Muscle of leg (tissue), 16 donors: ENCODE measurements at places on chromosomes 2 and 18. TPM values are rescaled to one million over a fixed set of nuclear protein-coding genes. Genes with fewer than 3 reads are reported as not detected.

CPS1 gene
- 2.1 TPM for total RNA-seq

PTPN4 gene
- 36.3 TPM for total RNA-seq

COLEC11 gene
- 0.18 TPM for total RNA-seq

TRIM54 gene
- 56.0 TPM for total RNA-seq

CXXC1 gene
- 19.7 TPM for total RNA-seq

CNDP1 gene
- total RNA-seq = 0.13 TPM

CROCC2 gene
- 0.04 TPM for total RNA-seq

CCDC74B gene
- total RNA-seq = 1.5 TPM

COBLL1 gene
- 7.0 TPM for total RNA-seq

SPP2 gene
- total RNA-seq = not detected

STEAP3 gene
- total RNA-seq = 8.0 TPM

C2orf80 gene
- total RNA-seq = not detected

C2orf78 gene
- not detected for total RNA-seq

EIF5B gene
- 19.8 TPM for total RNA-seq

CHRND gene
- total RNA-seq = 83.7 TPM

VIT gene
- total RNA-seq = 9.6 TPM

SLC19A3 gene
- total RNA-seq = 1.2 TPM

MSTN gene
- 26.2 TPM for total RNA-seq

TEX261 gene
- total RNA-seq = 16.0 TPM

LOXHD1 gene
- 1.3 TPM for total RNA-seq

UCN gene
- total RNA-seq = 1.1 TPM

RND3 gene
- total RNA-seq = 51.2 TPM

SKOR2 gene
- total RNA-seq = not detected

TUBB8B gene
- not detected for total RNA-seq

MGAT4A gene
- 7.5 TPM for total RNA-seq

ELOA2 gene
- not detected for total RNA-seq

TRABD2A gene
- total RNA-seq = 0.22 TPM

AKAIN1 gene
- 0.18 TPM for total RNA-seq

SPDYA gene
- total RNA-seq = 0.75 TPM

CMPK2 gene
- total RNA-seq = 3.2 TPM

ARHGEF33 gene
- 0.71 TPM for total RNA-seq

EN1 gene
- total RNA-seq = 3.7 TPM

POTEF gene
- total RNA-seq = not detected

HDAC4 gene
- total RNA-seq = 15.0 TPM

RGPD3 gene
- total RNA-seq = 0.44 TPM

CCBE1 gene
- 2.8 TPM for total RNA-seq

SERPINB11 gene
- total RNA-seq = not detected

DSG2 gene
- 2.3 TPM for total RNA-seq

GAREM2 gene
- total RNA-seq = 2.5 TPM

SLC9A4 gene
- 0.04 TPM for total RNA-seq

GCFC2 gene
- 26.6 TPM for total RNA-seq

CYB5A gene
- 31.9 TPM for total RNA-seq

CDK15 gene
- 1.1 TPM for total RNA-seq

CAB39 gene
- 56.1 TPM for total RNA-seq

HOXD12 gene
- total RNA-seq = not detected
